ENCODE measurements at places on chromosomes 6 and 20.

DNA sequence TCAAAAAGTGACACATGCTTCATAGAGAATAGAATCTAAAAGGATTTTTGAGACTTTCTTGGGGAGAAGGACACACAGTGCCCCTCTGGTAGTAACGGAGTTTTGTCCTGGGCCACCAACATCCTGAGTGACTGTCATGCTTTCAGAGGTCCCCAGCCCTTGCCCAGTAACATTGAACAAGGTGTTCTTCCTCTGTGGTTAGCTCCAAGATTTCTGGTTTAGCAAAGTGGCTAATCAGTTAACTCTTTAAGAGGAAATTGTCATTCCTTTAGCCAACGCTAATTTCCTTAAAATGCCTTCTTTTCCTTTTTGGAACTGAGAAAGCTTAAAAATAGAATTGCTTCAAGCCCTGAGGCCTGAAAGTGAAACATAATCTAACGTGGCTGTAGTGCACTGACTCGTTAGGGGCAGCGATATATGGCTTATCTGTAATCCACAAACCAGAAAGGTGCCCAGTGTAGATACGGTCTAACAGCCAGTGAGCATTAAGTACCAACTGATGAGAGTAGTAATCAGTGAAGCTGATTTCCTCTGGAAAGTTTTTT is 7.8 kb downstream of the E2F3 start:
- peaks cover 71% of the 10 kb centered on the region for H3K4me1 ChIP-seq
- peak overlapping the region; percentile 84 for H3K27ac ChIP-seq
- no peaks in the 10 kb centered on the region for H3K27me3 ChIP-seq

- no peaks in the 10 kb centered on the region for H3K4me1 ChIP-seq
- no peaks in the 10 kb centered on the region for H3K27me3 ChIP-seq
- no peaks in the 10 kb centered on the region for H3K36me3 ChIP-seq
- H3K27ac ChIP-seq = no peak overlapping the region
- DNase-seq = no peak
- H3K4me3 ChIP-seq = no peak overlapping the region
Observed at GRCh38 chr6:11950109-11950508, 62.0 kb upstream of the HIVEP1 start.

- H3K4me3 ChIP-seq = no peak overlapping the region
- H3K27me3 ChIP-seq = no peaks in the 10 kb centered on the region
- H3K36me3 ChIP-seq = no peaks in the 10 kb centered on the region
- H3K27ac ChIP-seq = peak overlapping the region; percentile 55
- H3K4me1 ChIP-seq = peaks cover 31% of the 10 kb centered on the region
- DNase-seq = no peak
Observed at GRCh38 chr6:42278131-42278853, 60.6 kb upstream of the MRPS10 start.

DNA sequence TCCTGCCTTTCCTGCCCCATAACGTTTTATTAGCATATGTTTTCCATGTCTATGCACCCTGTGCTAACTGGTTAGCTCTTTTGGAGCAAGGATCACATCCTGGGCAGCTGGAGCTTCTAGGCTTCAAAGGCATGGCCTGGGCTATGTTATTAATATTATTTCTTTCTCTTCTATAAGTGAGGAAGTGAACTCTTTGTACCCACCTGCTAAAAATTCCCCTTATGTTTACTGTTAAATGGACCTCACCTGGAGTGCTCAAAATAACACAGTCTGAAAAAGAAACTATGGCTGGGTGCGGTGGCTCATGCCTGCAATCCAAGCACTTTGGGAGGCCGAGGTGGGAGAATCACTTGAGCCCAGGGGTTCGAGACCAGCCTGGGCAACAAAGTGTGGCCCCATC is 97.8 kb downstream of the TNFAIP3 start:
- no peaks in the 10 kb centered on the region for H3K27me3 ChIP-seq
- H3K4me3 ChIP-seq = no peak overlapping the region
- peaks cover 32% of the 10 kb centered on the region for H3K4me1 ChIP-seq
- H3K36me3 ChIP-seq = peaks cover 3% of the 10 kb centered on the region
- no peak for DNase-seq
- no peak overlapping the region for H3K27ac ChIP-seq

DNA sequence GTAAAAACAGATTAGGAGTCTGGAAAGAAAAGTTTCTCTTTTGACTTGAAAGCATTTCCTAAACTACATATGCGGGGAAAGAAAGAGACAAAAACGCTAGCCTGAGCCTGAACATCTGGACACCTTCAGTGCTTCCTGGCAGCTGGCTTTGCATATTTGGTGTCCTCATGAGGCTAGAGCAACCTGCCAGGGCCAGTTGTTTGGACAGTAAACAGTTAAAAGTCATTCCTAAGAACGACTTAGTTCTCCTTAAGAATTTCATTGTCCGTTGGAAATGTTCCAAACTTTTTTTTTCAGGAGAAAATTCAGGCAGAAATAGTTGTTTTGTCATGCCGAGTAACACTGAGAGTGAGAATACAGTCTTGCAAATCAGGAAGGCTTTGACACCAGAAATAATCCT is 199.8 kb downstream of the SMOC2 start:
- H3K4me1 ChIP-seq = no peaks in the 10 kb centered on the region
- H3K36me3 ChIP-seq = no peaks in the 10 kb centered on the region

- no peak for DNase-seq
- H3K27me3 ChIP-seq = no peaks in the 10 kb centered on the region
- H3K4me3 ChIP-seq = peak overlapping the region; percentile 91
- peaks cover 62% of the 10 kb centered on the region for H3K4me1 ChIP-seq
- peak overlapping the region; percentile 70 for H3K27ac ChIP-seq
- H3K36me3 ChIP-seq = peaks cover 64% of the 10 kb centered on the region
Observed at GRCh38 chr6:37177077-37177934, 7.4 kb downstream of the PIM1 start.

DNA sequence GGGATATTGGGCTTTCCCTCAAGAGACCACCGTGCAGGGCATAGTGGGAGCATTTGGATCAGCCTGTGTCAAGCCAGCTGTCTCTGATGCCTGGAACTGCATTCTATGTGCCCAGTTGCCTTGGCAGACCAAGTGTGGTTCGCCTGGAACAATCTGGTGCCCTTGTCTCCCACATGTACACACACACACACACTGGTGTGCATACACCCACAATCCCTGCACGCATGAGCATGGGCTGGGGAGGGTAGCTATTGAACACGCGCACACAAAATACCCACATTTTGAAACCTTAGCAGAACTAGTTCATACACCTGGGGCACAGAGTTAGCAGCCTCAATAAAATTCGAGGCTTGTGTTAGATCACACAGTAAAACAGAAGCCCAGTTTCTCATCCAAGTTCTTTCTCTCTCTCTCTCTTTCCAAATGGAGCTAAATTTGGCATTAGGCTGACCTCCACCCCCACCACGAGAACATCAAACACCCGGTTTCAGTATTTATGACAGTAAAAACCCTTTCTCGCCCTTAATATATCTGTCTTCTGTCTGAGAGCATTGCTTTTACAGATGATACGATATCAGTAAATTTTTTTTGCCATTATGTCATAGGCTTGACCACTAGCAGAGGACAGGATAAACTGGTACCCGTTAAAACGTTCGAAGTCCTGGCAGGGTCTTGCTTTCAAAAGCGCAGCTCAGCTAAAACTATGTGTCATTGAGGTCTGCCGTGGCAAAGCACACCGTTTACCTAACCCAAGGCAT is 18.2 kb upstream of the NFATC2 start:
- H3K36me3 ChIP-seq = no peaks in the 10 kb centered on the region
- DNase-seq = no peak
- H3K4me3 ChIP-seq = peak overlapping the region; percentile 60
- no peak overlapping the region for H3K27ac ChIP-seq

DNA sequence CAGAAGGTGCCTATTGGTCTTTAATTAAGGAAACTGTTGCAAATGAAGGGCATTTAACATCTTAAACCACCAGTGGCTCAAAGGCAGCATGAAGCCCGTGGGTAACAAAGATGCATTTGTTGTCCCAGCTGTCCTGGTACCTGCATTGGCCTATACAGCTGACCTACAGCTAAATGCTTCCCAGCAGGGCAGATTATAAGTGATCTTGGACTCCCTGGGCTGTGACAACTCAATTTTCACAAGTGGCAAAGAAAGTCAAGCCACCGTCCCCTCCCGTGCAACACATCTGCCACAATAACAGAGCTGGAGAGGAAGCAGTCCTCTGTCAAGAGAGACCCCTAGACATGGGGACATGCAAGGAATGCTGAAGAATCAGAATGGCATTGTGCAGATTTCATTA is 31.5 kb upstream of the EDN3 start:
- H3K36me3 ChIP-seq = no peaks in the 10 kb centered on the region
- peaks cover 68% of the 10 kb centered on the region for H3K27me3 ChIP-seq
- no peak for DNase-seq
- no peak overlapping the region for H3K27ac ChIP-seq

DNA sequence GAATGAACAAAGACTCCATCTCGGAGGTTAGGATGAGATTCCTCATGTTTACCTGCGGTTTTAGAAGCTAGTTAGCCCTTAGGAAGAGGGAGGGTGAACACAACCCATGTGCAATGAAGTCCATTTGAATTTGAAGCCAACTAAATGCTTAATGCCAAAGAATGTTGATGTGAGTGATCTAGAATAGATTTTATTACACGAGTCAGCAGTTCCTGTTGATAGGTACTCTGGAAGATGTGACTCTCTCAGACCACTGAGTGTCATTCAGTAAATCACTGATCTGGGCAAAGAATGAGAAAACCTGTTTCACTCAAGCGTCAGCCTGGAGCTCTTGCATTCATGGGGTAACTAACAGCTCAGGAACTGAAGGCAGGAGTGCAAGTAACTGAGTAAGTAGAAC is 106.3 kb downstream of the TBC1D7 start:
- no peak overlapping the region for H3K27ac ChIP-seq
- no peak for DNase-seq
- no peak overlapping the region for H3K4me3 ChIP-seq
- no peaks in the 10 kb centered on the region for H3K36me3 ChIP-seq
- H3K27me3 ChIP-seq = peaks cover 8% of the 10 kb centered on the region
- no peaks in the 10 kb centered on the region for H3K4me1 ChIP-seq

DNA sequence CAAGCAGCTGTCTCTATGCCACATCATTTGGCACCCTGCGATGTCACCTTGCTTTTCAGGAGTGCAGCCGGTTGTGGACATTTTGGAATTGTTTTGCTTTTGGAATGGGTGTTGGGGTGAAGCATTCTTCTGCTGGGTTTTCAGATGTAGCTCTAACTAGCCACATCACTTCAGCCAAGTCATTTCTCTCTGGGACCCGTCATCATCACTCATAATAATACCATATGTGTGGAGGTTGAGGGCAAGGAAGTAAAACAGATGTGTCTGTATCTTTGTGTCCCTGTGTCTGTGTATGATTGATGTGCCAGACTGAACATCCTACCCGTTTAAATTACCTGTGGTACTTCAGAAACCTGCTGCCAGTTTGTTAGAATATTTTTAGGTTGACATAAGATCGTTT is 49.5 kb upstream of the TULP4 start:
- no peaks in the 10 kb centered on the region for H3K4me1 ChIP-seq
- no peaks in the 10 kb centered on the region for H3K36me3 ChIP-seq
- no peak overlapping the region for H3K27ac ChIP-seq
- no peak for DNase-seq

DNA sequence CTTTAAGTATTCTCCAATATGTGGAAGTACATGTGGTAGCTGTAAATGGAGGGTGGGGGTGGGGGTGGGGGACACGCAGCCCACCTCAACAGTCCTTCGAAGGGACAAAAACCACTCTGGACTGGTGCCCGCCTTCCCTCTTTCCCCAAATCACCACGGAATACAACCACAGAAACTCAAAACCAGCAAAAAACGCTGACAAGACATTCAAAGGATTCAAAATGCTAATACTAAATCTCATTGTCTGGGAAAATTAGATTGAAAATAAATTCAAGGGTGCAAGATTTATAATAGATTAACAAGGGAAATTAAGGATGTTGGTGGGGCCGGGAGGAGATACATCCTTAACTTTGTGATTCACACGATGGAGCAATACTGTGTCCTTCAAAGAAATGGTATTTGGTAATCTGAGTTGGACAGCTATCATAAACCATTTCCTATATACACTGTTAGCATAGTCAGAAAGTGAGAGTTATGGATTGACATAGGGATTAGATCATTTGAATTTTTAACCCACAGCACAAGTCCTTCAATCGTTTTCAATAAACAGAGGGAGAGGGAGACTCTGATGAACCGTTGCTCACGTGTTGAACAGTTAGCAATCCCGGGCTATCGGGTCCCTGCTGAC is 766 bp upstream of the TBC1D22B start:
- H3K4me3 ChIP-seq = peak overlapping the region; percentile 96
- no peak for DNase-seq
- H3K36me3 ChIP-seq = peaks cover 10% of the 10 kb centered on the region
- H3K4me1 ChIP-seq = peaks cover 36% of the 10 kb centered on the region

DNA sequence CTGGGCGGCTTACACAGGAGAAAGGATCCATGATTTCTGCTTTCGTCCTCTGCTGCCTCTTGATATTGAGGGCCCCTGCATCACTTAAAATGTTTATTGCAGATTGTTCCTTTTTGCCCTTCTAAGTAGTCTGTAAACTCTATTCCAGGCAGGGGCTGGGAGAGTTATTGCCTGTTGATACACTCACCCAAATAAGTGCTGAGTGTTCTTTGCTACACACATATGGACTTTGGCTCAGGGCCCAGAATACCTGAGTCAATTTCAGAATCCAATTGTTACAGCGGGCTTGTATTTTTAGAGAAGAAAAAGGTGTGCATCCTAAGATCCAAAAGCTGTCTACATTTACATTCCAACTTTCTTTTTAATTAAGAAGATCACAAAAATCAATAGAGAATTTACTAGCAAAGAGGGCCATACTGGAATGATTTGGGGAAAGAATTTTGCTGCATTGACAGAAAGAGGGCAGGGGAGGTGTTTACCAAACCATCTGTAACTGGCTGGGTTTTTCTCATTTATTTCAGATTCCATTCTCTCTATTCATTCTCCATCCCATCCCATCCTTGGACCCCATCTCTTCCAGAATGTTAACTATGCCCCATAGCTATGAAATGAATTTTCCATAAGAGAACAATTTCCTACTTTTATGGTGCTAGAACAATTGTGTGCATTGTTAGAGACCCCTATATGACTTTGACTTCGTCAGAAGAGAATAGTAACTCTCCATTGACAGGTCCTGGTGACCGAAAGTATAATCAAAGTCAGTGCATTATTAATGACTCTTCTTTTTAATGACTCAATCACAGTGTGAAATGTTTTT is 959.9 kb upstream of the FLRT3 start:
- no peaks in the 10 kb centered on the region for H3K27me3 ChIP-seq
- no peak overlapping the region for H3K27ac ChIP-seq
- H3K36me3 ChIP-seq = no peaks in the 10 kb centered on the region
- H3K4me3 ChIP-seq = no peak overlapping the region
- no peak for DNase-seq
- H3K4me1 ChIP-seq = no peaks in the 10 kb centered on the region

DNA sequence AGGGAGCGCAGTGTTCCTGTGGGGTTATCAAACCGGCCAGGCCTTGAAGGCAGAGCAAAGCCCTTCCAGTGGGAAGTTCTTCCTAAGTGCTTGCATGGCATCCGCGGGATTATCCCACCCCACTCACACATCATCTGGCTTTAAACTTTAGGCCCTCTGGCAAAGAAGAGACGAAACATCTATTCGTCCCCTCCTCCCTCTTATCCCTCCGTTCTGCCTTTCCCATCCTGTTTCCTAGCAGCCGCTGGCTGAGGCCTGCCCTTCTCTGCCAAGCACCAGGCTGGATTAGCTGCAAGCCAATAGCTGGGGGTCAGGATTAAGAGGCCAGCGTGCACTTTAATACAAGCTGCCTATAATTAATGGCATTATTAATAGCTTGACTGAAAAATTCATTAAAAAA is 621.0 kb downstream of the PKHD1 start:
- DNase-seq = no peak
- H3K4me3 ChIP-seq = no peak overlapping the region
- H3K27me3 ChIP-seq = no peaks in the 10 kb centered on the region
- no peaks in the 10 kb centered on the region for H3K4me1 ChIP-seq
- no peaks in the 10 kb centered on the region for H3K36me3 ChIP-seq
- H3K27ac ChIP-seq = no peak overlapping the region

Data from T-helper 2 cell treated with Interferon-gamma antibody and Interleukin-4, amounts not matched to agents 5 μg/mL and 100 μg/mL, for 36 hours (primary cell).